ENCODE measurements at places on chromosomes 1 and 21.

DNA sequence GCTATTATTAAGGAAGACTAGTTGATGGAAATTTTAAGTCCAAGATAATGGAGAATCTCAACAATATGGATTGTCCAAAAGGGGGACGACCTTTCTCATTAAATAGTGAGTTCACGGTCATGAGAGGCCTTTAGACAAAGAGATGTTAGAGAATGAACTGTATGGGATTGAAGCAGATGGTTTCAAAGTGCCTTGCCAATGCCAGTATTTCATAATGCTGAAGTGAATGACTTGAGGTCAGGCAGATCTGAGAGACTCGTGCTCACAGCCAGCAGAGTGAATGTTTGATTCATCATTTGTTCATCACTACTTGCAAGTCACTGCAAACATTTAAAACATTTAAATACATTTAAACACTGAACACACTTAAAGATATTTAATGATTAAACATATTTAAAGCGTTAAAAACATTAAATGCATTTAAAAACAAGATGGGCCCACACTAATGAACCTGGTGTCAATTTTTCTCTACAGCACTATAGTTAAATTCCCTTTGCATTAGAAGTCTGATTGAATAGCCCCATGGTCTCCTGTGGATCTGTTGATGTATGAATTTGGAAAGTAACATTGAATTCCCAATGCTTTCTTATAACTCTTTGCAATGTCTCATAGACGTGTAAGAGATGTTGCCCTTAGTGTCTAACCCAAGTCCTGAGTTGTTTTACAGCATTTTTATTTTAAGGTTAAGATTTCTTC, 80.7 kb downstream of the TGFB2 start:
- no peak for DNase-seq

DNA sequence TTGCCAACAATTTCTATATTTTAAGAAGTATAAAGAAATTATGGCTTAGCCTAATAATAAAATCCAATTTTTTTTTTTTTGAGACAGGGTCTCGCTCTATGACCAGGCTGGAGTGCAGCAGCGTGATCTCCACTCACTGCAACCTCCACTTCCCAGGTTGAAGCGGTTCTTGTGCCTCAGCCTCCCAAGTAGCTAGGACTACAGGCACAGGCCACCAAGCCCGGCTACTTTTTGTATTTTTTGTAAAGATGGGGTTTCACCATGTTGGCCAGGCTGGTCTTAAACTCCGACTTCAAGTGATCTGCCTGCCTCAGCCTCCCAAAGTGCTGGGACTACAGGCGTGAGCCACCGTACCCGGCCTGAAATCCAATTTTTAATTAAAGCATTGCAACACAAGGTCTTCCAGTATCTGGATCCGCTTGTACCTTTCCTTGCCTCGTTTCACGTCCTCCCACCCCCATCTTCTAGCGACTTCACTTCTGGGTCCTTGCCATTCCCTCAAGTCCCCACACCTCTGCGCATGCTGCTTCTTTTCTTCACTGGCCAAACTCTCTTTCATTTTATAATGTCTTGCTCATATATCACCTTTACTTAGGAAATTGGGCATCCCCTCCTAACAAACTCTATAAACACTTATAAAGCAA, 2.3 kb downstream of the FUBP1 start:
- DNase-seq = no peak

DNA sequence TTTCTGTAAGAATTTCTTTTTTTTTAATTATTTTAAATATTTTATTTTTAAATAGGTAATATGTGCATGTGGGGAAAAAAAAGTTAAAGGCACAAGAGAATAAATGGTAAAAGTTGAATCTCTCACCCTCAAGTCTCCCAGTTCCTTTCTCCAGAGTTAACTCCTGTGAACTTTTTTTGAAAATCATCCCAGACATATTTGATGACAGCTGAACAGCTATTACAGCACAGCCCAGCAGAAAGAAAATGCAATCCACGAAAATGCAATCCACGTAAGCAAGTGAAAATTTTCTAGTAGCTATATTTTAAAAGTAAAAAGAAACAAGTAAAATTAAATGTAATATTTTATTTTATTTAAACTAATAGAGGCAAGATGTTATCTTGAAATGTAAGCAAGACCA, 310.0 kb upstream of the RUNX1 start:
- DNase-seq = no peak

- no peak for DNase-seq
Observed at GRCh38 chr1:22331618-22332423, 119.8 kb upstream of the ZBTB40 start.

DNA sequence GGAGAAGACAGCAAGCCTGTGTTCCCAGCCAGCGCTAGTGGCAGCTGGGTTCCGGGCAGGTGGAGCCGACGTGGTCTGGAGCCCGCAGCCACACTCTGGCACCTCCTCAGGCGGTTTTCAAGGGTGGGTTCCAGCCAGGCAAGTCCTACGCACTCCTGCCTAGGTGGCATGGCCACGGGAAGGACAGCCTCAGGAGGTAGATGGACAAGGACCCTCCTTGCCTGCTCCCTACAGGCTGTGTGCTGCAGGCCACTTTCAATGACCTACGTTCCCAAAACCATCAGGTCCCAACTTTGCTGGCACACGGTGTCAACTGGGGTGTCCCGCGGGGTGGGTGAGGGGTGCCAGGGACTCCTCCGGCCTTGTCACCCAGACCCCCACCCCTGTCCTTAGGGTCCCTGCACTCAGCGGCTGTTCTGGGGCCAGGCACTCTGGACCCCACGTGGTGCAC, 6.7 kb upstream of the PTGER3 start:
- DNase-seq = no peak

DNA sequence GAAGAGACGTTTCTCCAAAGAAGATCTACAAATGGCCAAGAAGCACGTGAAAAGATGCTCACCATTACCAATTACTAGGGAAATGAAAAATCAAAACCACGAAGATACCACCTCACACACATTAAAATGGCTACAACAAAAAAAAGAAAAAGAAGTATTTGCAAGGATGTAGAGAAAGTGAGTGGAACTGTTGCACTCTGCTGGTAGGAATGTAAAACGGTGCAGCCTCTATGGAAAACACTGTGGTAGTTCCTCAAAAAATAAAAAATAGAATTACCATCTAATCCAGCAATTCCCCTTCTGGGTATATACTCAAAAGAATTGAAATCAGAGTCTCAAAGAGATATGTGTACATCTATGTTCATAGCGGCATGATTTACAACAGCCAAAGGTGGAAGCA, 115.4 kb upstream of the EDN2 start:
- DNase-seq = no peak

DNA sequence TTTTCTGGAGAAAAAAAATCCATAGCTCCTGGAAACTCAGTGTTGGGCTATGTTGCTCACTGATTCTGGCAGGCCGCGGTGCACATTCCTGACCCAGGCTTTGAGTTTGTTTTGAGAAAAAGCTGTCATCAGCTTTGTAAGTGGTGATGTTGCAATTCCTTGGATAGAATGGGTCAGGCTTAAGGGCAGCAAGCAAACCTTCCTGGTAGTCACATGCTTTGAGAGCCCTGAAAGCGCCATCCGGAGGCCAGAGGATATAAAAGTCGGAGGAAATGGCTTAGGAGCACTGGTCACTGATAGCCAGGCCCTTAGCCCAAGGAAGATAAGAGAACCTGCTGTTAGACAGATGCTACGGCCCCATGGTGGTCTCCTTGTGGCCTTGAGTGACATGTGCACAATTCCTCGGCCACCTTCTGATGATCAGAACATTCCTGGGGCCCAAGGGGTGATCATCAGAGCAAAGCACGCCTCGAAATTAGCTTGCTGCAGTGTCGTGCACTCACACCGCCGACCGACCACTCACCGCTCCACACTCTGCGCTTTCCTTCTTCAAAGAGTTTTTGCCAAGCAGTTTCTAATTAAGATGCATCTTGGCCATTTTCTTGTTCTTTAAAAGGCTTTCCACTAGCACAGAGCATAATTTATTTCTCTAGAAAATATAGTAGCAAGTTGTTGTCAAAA, 78.6 kb downstream of the MAN1C1 start:
- DNase-seq = no peak

- no peak for DNase-seq
Observed at GRCh38 chr1:245310571-245311531, 156.1 kb downstream of the KIF26B start.

DNA sequence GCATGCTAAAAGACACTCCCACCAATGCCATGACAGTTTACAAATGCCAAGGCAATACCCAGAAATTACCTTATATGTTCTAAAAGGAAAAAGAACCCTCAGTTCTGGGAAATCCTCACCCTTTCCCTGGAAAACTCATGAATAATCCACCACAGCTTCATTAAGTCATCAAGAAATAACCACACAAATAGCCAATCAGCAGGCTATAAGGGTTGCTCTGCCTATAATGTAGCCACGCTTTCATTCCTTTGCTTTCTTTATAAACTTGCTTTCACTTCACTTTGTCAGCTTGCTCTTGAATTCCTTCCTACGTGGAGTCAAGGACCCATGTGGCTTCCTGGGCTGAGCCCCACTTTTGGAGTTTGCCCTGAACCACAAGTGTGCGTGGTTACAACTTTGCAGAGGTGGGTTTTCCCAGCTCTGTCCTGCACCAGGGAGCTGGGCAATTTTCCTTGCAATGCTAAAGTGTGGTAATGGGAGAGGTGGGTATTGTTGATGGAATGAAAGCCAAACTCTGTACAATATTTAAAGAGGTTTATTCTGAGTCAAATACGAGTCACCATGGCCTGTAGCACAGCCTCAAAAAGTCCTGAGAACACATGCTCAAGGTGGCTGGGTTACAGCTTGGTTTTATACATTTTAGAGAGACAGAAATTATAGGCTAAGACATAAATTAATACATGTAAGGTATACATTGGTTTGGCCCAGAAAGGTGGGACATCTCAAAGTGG, 42.2 kb upstream of the COG2 start:
- no peak for DNase-seq

- DNase-seq = no peak
Observed at GRCh38 chr1:67850611-67851075, 17.4 kb upstream of the GNG12 start.

DNA sequence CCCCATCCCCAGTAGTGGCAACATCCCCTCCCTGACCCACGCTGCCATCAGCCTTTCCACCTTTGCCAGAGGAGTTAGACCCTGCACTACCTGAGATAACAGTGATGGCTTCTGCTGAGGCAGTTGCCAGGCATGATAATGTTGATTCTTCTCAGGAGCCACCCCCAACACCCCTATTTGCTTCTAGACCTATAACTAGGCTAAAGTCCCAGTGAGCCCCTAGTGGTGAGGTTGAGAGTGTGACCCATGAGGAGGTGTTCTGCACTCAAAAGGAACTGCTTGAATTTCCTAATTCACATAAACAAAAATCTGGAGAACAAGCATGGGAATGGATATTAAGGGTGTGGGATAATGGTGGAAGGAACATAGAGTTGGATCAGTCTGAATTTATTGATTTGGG, 159.6 kb upstream of the COL11A1 start:
- no peak for DNase-seq

DNA sequence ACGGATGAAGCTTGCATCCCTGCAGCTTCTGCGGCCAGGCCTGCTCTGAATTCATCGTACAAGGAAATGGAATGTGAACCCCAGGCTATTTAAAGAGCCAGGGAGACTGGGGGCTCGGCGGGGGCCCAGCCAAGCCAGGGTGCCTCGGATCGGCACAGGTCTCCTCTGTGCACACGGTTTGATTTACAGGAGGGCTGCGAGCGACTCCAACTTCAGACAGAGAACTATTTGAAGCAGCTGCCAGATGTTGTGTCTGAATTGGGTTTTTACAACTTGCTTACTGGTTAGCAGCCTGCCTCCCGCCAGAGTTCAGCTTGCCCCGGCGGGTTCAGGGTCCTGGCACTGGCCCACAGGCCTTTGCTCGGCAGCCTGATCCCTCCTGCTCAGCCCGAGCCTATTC, 83.2 kb downstream of the SPSB1 start:
- no peak for DNase-seq

- DNase-seq = no peak
Observed at GRCh38 chr1:35080171-35080854, 1.1 kb downstream of the ZMYM1 start.

- DNase-seq = no peak
Observed at GRCh38 chr1:36522021-36522420, 39.3 kb upstream of the CSF3R start.

DNA sequence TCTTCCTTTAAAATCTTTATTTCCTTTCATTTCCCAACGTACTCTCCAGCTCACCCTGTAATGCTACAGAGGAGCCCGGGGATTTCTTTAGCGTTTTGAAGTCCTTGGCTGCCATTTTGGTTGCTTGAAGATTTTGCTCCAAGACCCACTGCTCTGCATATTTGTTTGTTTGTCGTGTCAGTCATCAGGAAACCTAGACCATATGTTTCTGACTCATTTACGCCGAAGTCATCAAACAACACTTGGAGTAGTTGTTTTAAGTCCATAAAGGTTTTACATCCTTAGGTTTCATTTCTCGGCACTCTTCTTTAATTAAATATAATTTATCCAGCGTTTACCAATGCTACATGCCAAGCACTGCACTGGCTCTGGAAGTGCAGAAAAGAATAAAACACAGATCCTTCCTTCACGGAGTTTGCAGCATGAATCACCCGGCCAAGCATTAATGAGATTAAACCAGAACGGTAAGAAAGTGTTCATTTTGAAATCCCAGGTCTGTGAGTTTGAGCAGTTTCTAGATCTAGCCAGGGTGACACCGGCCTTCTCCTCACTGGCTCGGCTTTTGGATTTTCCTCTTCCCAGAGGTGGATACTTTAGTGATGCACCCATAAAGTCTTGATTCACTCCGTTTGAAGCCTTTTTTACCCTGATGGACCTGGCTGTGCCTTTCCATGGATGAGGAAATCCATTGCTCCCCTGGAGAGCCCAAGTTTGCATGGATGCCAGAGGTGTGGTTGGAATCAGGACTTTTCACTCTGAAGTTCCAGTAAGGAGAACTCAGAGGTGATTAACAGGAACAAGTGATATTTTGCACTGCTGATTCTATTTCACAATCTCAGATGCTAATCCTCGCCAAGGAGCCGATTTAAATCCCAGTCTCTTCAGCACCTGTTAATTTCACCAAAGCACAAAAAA, 109.3 kb downstream of the KAZN start:
- no peak for DNase-seq

- no peak for DNase-seq
Observed at GRCh38 chr1:21126324-21126723, 50.4 kb downstream of the EIF4G3 start.

DNA sequence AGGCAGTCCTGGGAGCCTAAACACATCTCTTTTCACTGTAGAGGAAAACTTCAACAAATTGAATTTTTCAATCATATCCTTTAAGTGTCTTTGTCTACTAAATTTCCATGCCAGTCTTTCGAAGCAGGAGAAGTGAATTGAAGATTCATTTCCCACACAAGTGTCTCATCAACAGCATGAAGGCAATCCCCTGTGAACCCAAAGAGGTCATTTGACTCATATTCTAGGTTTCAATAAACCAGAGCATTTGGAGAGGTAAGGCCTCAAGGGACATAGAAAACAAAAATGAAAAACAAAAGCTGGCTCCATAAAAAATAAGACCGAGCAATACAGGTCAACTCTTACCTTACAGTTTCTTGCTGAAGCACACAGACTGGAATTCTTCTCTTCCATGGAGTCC, 94.1 kb upstream of the ATP1B1 start:
- peak; percentile 3 for DNase-seq

GRCh38 chr1:54558434-54559030, 10.5 kb downstream of the ACOT11 start:
- DNase-seq = no peak
